ENCODE measurements at places on chromosomes 5 and 9.

DNA sequence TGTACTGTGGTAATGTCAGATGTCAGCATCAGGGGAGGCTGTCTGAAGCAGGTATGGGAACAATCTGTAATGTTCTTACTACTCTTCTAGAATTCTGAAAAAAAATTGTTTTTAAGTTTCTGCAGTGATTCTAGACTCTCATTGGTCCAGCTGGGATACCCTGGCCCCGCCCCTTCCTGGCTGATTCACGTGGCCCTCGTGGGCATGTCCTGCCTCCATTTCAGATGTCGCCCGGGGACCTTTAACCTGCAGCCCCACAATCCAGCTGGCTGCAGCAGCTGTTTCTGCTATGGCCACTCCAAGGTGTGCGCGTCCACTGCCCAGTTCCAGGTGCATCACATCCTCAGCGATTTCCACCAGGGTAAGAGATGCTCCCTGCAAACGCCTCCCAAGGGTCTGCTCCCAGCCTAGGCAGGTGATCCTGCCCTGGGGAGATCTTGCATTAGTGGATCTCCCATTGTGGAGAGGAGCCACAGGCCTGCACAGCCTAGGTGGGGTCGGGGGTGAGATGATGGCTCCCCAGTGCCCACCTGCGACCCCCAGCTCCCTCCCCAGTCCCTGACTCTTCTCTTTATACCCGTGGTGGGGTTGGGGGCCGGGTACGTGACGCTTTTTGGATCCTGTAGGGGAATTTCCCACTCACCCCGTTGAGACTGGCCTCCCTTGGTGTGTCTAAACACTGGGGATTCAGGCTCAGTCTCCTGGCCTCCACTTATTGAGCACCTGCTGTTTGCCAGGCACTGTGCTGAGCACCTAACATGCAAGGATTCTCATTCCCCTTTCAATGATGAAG, 36.5 kb downstream of the LAMC3 start:
- DNase-seq: no peak

GRCh38 chr9:123445116-123445515, 89.1 kb downstream of the CRB2 start:
- DNase-seq: no peak

DNA sequence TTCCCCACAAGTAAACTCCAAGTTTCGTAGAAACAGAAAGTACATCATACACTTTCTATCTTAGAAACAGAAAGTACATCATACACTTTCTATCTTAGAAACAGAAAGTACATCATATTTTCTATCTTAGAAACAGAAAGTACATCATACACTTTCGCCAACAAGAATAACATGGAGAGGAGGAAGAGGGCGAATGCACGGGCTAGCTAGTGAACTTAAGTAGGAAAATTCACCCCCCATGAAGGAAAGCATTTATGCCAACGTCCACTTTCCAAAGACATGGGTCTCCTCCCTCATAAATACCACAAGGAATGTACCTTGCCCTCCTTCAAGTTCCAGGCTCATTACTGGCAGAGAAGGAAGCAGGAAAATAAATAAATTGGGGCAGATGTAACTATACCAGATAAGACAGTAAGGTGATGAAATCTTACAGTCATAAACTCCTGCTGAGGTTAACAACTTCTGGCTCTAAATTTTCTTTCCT, 64.7 kb downstream of the FRMD3 start:
- DNase-seq: no peak

- DNase-seq: peak; percentile 58
Observed at GRCh38 chr5:122195802-122196394, 66.6 kb downstream of the ZNF474 start.

GRCh38 chr5:177491429-177491945, 5.9 kb downstream of the PDLIM7 start:
- DNase-seq: no peak

Measured in NCI-H187 (cell line).